ENCODE measurements at places on chromosomes 7 and 10.

DNA sequence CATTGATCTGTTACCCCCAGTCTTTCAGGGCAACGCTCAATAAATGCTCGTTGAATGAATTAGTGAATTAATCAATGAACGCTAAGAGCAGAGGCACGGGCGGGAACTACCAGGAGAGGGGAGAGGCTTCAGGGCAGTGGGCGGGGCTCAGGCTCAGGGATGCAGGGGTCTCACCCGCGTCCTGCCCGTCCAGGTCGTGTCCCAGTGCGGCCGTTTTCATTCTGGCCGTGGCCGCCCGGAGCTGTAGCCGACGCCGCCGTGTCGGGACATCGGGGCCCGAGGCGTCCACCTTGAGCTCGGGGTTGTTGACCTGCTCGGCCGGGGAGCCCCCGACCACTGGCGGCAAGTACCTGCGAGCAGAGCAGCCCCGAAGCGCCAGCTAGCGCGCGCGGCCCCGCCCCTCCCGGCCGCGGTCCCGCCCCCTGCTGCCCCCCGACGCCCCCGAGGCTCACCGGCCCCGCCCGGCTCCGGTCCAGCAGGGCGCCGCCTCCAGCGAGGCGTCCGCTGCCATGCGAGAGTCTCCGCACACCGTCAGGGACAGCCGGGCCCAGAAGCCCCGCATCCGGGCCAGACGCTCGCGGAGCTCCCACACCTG lies 2.8 kb upstream of the GAL3ST4 start:
- DNase-seq, result no peak

DNA sequence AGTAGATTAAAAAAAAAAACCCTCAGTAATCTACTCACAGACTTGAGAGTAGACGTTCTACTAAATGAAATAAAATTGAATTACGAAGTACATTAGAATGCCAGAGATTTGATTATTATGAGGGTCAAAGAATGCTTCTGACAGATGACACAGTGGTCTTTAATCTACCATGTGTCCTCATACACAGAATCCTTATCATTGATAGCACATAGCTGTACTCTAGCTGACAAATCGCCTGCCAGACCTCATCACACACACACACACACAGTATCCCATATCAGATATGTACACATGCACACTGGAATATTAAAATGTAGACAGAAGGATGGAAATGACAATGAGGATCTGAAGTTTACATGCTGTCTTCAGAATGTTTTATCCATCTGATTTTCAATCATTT lies 104.6 kb downstream of the SORCS1 start:
- DNase-seq, result no peak

DNA sequence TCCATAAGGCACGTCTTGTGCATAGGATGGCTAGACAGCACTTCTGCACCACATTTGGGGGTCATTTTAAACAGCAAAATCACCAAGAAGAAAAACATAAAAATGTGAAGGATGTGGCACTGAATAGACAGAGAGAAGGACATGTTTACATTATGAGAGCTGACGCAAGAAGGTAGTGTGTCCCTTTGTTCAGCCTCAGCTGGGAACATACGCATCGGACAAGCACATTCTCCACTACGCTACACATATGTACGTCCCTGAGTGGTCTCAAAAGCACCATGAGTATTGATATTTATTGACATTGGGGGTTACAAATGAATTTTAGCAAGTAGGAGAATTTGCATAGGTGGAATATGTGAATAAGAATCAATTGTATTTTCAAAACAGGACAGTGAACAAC lies 20.2 kb downstream of the DDC start:
- DNase-seq, result no peak

- no peak for DNase-seq
These were observed 396.0 kb downstream of the PHF14 start for GRCh38 chr7:11369696-11370095.

DNA sequence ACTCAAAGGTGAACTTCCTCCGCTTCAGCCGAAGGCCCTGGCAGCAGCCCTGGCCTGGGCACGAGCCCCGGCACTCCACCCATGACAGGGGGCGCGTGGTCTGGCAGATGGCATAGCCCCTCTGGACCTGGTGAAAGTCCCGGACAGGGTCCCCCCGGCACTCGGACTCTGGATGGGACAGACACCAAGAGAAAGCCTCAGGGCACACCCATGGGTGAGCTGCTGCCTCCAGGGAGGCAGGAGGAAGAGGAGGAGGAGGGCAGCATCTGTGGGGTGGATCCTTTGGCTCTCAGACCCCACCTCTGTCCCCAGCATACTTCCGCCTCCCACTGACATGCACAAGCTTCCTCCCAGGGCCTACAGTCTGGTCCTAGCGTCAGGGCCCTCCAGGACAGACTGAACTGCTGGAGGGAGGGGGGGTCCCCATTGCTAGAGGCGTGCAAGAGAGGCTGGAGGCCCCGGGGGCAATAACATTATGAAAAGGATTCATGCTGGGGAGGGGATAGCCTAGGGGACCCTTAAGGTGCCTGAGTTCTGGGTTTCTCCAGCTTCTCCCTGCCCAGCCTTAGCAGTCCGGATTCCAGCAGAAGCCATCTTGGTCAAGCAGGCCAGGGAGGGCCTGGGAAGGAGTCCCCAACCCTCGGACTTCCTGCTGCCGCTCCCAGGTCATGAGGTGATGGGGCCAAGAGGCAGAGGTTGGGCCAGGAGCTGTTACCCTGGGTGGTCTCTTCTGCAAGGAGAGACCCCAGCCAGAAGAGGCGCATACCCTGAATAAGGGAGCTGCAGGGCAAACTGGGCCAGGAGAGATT lies 169.3 kb downstream of the LCOR start:
- no peak for DNase-seq

- no peak for DNase-seq
These were observed 29.5 kb upstream of the INHBA start for GRCh38 chr7:41732436-41732785.

- no peak for DNase-seq
These were observed 4.4 kb upstream of the GALNTL5 start for GRCh38 chr7:151951672-151952338.

- DNase-seq, result no peak
These were observed 194.4 kb upstream of the C7orf33 start for GRCh38 chr7:148395990-148396716.

- DNase-seq, result no peak
These were observed 20.2 kb downstream of the DNAJB9 start for GRCh38 chr7:108589874-108590273.

GRCh38 chr7:17086403-17086802 lies 204.6 kb upstream of the AGR3 start:
- no peak for DNase-seq

DNA sequence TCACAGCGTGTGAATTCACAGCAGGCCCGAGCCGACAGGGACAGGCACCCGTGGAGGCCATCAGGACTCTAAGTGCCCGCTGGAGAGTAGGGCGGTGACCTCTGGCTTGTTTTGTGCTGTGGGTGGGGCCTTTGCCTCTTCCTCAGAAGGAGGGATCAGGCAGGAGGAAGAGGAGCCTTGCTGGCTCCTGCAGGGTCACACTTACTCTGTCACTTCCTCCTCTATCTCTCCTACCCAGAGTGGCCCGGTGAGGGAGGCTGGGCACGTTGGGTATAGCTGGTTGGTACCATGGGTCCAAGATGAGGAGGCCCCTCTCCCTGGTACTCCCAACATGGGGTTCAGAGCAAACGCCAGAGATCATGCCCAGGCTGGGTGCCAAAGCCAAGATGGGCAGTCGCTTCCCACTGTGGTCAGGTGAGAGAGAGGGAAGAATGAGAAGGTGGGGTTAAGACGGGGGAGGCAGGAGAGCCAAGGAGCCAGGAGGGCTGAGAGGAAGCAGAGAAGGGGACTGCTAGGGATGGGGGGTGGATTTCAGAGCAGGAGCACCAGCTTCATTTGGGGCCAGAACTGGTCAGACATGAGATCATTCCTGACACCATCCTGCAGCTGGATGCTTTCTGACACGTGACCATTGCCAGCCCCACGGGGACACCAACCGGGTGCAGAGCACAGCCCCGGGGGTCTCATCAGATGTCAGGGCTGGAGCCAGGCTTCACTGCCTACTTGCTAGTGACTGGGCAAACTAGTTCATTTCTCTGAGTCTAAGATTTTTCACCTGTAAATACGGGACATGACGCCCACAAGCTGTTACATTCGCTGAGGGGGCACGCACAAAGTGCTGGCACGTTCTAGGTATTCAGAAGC lies 54.8 kb upstream of the CACUL1 start:
- no peak for DNase-seq

Data from stimulated activated CD8-positive, alpha-beta memory T cell treated with anti-CD3 and anti-CD28 coated beads, Interleukin-15, amount 100 ng/mL, for 48 hours (primary cell).